DMS153 (cell line): ENCODE measurements at places on chromosomes 3 and 15.

- peak; percentile 50 for DNase-seq
These were observed 6.4 kb downstream of the MGLL start for GRCh38 chr3:127815641-127816605.

- no peak for DNase-seq
These were observed 280.9 kb downstream of the RAP2B start for GRCh38 chr3:153442799-153443487.

- no peak for DNase-seq
These were observed 927 bp downstream of the SMAD6 start for GRCh38 chr15:66702787-66703539.

DNA sequence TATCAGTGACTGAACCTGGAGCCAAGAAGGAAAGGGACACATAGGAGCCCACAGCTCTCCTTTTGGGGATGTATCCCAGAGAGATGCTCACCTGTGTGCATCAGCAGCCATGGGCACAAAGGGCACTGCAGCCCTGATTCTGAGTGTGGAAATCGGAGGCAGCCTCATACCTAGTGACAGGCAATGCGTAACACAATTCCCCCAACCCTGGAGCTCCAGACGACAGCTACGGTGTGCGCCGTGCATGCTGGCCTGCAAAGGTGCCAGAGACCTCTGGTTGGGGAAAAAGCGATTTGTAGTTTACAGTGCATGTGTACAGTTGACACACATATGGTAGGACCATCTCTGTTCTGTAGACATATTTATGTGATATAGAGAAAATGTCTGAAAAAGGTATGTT, 59.0 kb upstream of the PLXNA1 start:
- no peak for DNase-seq

GRCh38 chr3:143084856-143085731, 34.5 kb upstream of the CHST2 start:
- DNase-seq = no peak

DNA sequence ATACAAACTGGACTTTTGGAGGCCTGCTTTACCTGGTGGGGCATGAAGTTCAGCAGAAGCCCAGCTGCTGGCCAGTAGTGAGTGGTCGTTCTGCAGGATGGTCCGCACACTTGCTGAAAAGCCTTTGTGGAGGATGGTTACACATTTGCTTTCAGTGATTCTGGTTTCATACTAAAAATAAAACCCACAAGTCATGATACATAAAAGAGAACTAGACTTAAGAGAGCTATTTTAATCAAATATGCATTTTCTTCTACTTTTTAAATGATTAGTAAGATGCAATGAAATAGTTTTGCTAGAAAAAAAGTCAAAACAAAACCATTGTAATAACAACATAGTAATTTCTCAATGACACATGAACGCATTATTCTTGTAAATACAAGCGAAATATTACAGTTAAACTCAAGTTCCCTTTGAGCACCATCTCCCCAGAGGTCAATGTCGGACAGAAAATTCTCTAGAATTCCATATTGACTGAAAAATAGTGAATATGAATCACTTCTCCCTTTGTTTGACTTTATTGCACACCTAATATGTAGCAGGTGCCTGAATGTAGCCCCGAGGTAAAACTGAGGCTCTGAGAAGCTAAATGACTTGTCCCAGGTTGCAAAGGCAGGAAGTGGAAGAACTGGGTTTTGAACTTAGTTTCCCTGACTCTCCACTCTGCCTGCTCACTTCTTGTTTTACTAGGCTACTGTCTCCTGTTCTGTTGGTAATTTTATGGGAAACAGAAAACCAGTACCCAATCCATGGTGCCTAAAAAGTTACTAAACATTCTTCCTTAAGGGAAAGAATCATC, 8.3 kb downstream of the IL5RA start:
- no peak for DNase-seq

DNA sequence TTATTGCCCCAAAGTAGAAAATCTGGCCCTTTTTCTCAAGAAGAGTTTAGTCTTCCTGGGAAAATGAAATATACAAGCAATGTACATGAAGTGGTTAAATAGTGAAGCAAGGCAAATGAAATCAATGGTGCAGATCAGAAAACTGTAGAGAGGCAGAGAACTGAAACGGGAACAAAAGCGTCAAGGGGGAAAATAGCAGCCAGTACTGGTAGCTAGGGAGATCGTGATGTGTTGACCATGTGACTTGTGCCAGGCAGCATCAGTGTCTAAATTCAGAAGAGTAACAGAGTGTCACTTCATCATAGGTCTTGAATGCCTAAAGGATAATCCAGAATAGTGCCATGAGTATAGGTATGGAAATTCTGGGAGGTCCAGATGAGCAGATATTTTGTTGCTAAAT, 163.1 kb downstream of the CHL1 start:
- DNase-seq = no peak

- DNase-seq = no peak
These were observed 61.9 kb downstream of the LRRK1 start for GRCh38 chr15:100981086-100981485.

DNA sequence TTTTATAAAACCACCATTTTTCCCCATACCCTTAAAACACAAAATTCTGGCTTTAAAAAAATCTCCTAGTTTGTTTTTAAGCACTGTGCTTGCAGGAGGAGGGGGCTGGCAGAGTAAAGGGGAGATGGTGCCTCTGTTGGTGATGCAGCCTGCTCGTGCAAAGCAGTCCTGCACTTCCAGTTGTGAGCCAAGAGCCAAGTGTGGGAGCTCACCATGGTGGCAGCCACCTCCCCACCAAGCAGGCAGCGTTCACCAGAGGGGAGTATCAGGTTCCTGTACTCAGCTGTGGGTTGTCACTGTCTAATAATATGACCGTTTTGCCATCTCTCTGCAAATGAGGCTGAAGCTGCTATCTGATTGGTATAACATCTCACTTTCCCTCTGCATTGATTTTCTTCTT, 164.8 kb downstream of the SYNPR start:
- DNase-seq = no peak

DNA sequence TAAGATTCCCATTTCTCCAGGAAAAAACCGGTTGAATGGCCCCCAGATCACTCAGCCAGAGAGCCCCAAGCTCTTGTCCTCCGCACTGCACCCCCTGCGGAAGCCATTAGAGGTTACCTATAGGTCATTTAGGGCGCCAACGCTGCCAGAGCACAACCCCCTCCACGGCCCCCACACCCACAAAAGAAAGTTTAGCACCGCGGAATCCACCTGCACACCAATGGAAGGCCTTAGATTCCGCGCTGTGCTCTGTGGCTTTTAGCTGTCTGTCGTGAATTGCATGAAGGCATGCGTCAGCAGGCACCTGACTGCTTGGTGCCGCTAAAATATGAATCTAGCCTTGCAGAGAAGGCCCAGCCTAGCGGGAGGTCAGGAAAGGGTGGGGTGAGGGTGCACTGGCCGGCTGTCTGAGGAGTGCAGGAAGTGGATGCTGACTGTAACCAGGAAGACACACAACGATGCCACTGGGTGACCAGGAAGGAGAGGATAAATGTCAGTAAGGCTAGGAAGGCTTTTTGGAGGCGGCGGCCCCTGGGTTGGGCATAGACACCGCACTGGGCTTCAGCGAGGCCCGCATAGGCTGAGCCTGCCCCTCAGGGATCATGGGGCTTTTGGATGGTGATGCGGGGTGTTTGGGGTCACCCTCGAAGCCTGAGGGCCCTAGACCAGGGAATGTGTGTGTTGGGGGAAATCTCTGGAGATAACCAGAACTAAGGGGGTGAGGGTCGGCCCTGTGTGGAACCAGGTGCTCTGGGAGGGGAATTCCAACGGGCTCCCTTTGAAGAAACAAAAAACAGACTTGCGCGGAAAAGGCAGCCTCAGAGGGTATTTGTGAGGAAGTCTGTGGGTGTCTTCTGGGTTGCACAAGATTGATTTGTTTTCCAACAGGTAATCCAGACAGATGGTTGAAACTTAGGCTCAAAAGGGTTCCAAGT, 976 bp upstream of the NUP210 start:
- DNase-seq = peak; percentile 4

DNA sequence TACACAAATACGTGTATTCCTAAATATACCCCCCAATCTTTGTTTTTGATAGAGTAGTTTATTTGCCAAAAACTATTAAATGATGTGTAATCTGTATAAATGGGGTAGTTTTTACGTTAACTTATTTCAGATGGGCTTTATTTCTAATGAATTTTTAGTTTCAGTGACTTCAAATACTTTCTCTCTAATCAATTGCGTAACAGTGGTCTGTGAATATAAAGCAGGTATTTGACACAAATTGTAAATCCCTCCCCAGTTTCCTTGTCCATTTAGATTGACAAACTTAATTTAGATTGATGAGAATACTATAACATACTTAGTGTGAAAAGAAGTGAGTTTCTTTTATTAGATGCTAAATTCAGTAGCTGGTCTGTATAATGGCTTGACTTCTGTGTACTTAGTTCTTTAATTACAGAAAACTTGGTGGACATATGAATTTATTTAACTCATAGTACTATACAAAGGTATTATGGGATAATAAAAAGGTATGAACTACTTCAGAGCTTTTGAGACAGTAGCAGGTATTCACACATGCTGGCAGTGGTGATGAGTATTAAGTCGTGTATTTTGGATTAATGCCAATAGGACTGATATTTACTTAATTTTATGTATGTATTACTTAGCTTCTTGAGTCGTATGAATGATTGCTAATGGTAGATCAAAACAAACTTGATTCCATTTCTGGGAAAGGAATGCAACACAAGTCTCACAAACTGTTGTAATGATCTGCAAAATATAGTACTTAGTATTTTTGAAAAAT, 81.6 kb downstream of the STT3B start:
- DNase-seq = no peak

- DNase-seq = no peak
These were observed 158.8 kb downstream of the SLCO3A1 start for GRCh38 chr15:92012368-92012629.

- no peak for DNase-seq
These were observed 27.4 kb upstream of the FOXB1 start for GRCh38 chr15:59976480-59977271.

DNA sequence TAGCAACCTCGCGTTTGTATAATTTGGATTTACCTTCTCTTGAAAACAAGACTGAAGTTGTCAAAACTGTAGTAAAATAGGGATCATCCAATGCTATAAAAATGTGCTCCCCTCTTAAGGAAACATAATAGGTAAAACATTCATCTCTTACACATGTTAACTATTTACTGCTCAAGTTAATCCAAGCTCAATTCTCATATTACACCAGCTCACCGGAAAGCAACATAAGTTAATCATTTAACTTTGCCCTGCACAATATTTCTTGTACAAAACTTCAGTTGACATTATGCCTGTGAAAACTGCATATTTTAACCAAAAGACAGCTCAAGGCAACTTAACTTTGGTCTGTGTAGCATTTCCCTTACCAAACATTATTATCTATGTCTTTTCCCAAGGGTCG, 634.2 kb downstream of the NAALADL2 start:
- no peak for DNase-seq

- no peak for DNase-seq
These were observed 32.4 kb upstream of the SLC6A11 start for GRCh38 chr3:10783360-10784351.

DNA sequence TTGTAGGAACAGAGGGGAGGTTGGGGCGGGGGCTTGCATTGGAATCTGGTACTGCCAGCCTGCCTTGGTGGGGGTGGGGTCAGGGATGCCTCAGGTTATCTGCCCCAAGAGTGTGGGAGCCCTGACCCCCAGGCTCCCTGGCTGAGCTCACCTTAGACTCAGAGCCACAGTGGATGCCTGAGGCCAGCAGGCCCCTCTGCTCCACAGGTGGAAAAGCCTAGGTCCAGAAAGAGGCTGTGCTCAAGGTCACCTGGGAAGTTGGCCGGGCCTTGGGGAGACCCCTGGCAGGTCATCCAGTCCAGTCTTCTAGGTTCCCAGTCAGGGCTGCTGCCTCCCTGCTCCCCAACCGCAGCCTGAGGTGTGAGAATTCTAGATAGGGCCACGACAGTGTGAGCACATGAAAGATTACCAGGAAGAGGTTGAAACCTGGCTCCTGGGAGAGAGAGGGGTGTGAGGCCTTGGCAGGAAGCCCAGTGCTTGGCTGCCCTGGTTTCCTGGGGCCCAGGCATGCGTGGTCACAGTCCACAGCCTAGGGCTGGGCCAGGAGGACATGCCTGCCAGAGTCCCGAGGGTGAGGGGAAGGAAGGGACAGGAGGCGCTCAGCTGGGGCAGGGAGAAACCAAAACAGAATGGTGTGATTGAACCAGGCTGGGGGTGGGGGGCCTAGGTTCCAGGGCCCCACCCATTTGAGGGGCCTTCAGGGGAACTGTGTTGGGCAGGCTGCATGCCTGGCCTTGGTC, 4.9 kb downstream of the HDAC11 start:
- peak; percentile 57 for DNase-seq

- DNase-seq = no peak
These were observed 61.1 kb downstream of the GRIP2 start for GRCh38 chr3:14478956-14479550.

DNA sequence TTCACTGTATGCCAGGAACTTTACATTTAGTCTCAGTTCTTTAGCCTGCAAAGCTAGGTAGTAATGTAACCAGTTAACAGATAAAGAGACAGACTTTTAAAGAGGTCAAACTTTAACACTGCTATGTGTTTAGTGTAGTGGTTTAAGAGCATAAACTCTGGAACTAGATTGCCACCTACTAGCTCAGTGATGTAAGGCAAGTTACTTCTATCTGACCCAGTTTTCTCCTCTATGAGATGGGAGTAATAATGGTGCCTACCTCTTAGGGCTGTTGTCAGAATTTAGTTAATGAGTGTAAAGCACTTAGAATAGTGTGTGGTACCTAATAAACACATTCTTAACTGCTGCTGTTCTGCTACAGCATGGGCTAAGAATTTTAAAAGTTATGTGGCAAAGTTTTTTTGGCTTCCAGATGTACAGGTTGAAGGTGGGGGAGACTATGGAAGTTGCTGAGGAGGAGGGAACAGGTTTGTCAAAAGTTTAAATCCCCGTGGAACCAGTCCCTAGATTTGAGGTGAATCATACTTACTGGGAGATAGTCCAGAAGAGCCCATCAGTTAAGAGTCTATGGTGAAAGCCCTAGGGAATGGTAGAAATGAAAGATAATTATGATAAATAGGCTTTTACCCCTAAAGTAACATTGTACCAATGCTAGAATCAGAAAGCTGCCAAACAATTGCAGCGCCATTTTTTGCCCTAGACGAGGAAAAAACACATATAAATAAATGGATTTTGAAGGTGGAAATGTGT, 13.9 kb downstream of the TSC22D2 start:
- no peak for DNase-seq

DNA sequence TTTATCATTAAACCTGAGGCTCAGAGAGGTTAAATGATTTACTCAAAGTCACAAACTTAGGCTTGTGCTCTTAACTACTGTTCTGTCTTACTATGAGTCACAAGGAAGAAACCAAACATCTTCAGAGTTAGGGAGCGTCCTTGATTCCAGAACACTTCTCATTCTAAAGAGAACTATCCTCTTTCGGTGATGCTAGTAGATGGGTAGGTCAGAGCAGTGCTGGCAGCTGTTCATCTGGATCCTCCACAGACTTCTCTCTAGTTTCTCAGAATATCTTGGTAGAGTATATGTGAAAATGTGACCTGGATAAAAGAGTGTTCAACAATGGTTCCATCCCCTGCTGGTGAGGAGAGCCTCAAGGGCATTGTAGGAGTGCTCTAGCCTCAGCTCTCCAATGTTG, 3.3 kb downstream of the ARL6IP5 start:
- DNase-seq = no peak

GRCh38 chr3:64995857-64996551, 308.2 kb upstream of the ADAMTS9 start:
- no peak for DNase-seq

GRCh38 chr15:49990835-49991545, 128.0 kb downstream of the ATP8B4 start:
- DNase-seq = no peak
